ENCODE measurements at places on chromosomes 6 and 20.

DNA sequence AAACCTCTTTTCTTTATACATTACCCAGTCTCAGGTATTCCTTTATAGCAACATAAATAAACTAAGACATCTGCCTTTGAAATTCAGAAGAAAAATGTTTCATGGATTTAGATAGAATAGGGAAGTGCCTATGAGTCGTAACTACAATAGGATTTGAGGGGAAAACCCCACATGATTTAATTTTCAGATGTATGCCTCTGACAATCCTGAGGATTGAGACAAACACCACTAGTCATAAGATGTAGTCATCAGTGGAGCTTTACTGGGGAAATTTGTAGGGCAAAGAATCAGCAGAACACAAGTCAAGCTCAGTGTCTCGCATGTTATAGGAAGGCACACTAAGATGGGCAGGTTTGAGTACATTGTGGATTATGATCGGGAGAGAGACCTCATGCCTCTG, 566.4 kb downstream of the BMP2 start:
- no peak for DNase-seq

- DNase-seq: no peak
Observed at GRCh38 chr6:5202941-5203340, 57.8 kb downstream of the LYRM4 start.

DNA sequence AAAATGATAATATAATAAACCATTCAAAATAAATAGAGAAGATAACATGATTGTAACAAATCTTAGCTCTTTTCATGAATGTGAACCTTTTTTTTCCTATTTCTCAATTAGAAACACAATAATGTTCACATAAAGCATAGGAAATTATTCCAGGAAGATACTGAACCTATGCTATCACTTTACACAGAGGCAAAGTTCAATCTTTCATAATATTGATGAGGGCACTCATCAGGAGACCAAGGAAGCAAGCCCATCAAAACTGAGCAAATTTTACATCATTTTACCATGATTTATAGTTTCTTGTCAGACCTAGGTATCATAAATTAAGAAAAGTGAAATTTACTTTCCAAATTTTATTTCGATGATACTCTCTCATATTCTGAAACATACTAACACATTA, 938.5 kb downstream of the TBC1D32 start:
- no peak for DNase-seq

DNA sequence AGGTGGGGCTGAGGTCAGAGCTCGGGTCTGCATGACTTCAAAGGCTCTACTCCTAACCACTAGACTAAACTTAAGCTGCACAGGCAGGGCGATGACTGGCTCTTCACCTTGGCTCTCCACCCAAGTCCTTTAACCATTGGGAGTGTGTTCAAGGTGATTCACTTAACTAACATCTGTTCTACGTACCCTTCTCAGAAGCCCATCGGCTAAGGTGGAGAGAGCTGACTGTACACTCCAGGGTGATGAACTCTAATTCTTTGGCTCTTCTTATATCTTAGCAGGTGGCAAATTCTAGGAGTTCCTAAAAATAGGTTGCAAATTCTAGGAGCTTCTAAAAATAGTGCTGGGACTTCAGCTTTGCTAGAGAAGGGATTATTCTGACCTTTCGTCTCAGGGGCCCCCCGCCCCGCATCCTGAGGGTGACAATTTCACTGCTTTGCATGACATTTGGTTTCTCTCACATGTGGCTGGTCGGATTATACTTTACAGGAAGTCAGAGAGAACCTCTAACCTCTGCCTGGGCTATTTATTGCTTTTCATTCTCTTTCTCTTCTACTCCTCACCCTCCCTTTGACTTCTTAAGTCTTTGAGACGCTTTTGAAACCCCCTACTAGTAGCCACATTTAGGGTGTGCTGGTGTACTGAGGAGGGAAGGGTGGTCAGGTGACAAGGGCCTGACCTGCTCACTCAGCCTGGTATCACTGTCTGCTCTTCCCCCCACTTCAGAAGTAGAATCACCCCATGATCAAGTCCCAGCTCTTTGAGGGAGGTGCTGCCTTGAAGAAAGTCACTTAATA, 55.5 kb downstream of the PRDM1 start:
- DNase-seq: no peak

DNA sequence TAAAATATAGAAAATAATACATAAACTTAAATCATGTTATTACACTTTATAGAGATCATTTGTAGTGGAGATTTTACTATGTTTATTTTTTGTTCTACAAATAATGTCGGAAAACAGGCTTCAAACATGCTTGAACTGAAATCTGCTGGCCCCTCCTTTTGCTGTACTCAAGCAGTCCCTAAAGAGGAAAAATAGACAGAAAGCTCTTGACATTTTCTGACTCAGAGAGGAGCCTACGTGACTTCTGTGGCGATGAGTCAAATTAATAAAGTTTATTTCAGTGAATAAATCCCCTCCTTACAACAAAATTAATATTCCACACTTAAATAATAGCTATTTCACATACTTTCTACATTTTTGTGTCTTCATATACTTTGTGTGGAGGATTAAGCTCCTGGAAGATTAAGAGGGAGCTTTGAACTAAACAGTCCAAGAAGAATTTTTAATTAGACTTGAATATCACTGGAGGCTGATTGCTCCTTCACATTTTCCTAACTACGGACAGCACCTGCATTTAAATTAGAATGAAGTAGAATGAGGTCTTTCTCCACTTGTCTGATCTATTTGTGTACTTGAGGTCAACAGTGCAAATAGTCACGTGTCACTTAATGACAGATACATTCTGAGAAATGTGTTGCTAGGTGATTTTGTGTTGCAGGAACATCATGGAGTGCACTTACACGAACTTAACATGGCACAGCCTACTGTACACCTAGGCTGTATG, 1.7 kb upstream of the TREM1 start:
- no peak for DNase-seq

GRCh38 chr6:31799781-31800180, 4.2 kb upstream of the VARS1 start:
- DNase-seq: no peak

DNA sequence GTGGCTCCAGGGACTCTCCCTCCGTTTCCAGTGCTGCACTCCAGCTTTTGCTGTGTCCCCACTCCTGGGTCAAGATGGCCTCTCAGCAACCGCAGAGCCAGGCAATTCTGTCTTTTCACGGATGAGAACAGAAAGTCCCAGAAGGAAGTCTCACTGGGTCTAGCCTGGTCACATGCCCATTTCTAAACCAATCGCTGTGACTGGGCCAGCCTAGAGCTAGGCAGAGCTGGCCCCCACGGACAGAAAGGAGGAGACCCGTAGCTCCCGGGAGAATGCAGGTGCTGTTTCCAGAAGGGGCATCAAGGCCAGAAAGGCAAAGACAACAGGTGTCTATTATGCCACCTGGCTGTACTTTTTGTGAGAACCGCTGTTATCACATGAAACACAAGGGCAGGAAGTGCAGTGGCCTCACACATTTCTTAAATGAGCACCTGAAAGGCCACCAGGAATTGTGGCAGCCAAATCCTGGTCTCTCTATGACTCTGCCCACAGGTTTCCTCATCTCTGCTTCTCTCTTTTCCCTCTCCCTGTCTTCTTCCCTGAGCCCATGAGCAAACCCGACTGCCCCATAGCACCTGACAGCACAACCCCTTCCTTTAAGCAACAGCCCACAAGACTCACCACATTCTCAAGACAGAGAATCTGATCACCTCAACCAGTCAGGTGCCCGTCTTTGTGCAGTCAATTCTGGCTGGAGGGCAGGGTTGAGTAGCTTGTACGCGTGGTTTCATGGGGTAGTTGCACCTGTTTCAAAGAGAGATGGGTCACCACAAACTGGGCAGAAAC, 37.1 kb upstream of the B4GALT5 start:
- DNase-seq: no peak

GRCh38 chr20:47561180-47561579, 59.5 kb downstream of the NCOA3 start:
- DNase-seq: no peak

DNA sequence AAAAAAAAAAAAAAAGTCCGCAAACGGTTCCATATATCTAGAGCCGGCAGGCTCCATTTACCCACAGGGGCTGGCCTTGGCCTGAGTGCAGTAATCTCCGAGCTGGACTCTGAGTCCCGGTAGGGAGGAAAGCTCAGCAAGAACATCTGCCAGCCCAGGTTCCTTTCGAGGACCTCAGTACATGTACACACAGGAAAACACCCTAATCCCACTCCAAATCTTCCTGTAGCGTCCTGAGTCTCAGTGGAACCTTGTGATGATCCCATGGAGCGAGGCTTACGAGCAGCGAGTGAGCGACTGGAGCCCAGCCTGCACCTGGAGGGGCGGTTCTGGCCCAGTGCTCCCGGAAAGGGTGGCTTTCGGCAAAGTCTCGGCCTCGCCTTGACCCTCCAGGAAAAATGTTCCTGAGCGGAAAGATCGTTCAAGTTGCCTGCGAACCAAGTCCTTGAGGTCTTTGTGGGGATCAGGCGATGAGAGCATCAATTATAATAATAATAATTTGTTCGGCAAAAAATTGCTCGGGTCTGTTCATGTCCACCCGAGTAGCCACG, 32.1 kb downstream of the PRSS16 start:
- no peak for DNase-seq

- DNase-seq: no peak
Observed at GRCh38 chr20:16201191-16201590, 372.1 kb downstream of the KIF16B start.

GRCh38 chr6:105069821-105070445, 109.9 kb downstream of the POPDC3 start:
- DNase-seq: no peak

- no peak for DNase-seq
Observed at GRCh38 chr6:170234419-170234818, 56.5 kb downstream of the DLL1 start.
